Activated CD8-positive, alpha-beta memory T cell treated with anti-CD3 and anti-CD28 coated beads for 1 hour (primary cell): ENCODE measurements at places on chromosomes 13 and 19.

GRCh38 chr13:103794526-103794925 is 728.3 kb upstream of the SLC10A2 start:
- no peak for DNase-seq

- peak; percentile 26 for DNase-seq
Observed at GRCh38 chr19:42290523-42291434, 11.2 kb upstream of the PRR19 start.

GRCh38 chr13:101945435-101945834 is 456.4 kb downstream of the FGF14 start:
- DNase-seq = no peak

GRCh38 chr19:6239401-6239844 is 40.4 kb downstream of the MLLT1 start:
- no peak for DNase-seq

GRCh38 chr13:32639502-32640105 is 53.4 kb downstream of the PDS5B start:
- peak; percentile 15 for DNase-seq

DNA sequence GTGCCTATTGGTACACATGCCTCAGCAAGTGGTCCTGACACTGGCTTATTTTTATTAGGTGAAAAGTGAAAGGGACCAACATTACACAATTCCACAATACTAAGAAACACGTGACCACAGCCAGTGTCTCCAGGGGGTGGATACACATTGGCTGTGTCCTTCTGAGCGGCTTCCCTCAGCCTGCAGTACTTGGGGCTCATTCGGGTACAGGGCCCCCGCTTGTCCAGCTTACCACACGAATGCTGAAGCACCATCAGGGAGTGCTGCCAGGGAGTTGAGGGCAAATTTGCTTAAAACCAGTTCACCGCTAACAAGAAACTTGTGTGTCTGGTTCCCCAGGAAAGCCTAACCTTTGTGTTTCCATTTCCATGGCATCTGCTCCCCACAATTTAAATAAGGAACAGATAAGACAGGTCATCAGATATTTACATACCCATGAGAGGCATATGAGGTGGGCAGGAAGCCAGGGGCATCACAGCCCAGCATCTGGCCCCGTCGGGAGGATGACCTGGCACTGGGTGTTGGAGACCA is 23.3 kb downstream of the PBX4 start:
- DNase-seq = no peak

DNA sequence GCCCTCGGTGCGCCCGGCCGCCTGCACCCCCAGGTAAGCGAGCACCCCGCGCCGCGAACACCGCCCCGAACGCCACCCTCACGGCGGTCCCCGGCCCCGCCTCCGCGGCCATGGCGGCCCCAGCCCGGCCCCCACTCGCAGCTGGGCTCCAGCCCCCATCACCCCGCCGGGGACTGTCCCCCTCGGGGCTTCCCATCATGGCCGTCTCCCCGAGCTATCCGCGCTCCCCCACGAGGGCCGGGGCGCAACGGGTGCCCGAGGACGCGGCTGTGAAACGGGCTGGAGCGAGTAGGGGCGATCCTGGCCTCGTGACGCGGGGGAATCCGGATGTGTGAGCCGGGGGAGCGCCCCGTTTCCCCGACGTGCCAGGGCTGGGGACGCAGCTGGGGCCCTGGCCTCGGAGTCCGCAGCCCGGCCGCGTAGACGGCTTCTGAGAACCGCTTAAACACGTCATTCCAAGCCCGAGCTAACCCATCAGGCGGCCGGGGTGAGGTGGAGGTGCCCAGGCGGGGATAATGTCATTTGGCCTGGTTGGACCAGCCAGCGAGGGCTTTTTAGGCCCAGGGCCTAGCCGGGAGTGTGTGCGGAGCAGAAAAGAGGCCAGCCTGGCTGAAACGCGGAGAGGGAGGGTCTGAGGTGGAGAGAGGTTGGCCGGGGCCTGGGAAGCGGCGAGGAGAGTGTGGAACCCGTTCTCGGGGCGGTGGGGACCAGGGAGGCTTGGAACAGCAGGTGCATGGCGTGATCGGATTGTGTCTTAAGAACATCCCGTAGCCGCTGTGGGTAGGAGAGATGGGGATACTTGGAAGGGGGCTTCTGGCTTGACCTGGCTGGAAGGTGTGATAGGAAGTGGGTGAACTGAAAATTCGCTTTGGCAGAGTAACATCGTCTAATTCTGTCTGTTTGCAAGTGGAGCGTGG is 550 bp downstream of the CERS4 start:
- DNase-seq = peak; percentile 67

DNA sequence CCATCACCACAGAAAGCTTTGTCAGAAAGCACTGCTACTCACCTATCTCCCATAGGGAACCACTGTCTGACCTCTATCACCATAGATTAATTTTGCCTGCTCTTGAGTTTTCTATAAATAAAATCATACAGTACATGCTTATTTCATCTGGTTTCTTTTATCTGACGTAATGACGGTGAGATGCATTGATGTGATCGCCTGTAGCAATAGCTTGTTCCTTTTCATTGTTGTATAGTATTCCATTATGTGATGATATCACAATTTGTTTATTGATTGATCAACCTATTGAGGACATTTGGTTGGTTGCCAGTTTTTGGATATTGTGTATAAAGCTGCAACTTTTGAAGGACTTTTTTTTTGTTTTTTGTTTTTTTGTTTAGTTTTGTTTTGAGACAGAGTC is 51.9 kb upstream of the ADGRE1 start:
- DNase-seq = no peak

GRCh38 chr19:51224163-51224641 is 678 bp upstream of the CD33 start:
- no peak for DNase-seq

GRCh38 chr19:45763691-45764294 is 5.3 kb downstream of the SIX5 start:
- no peak for DNase-seq

DNA sequence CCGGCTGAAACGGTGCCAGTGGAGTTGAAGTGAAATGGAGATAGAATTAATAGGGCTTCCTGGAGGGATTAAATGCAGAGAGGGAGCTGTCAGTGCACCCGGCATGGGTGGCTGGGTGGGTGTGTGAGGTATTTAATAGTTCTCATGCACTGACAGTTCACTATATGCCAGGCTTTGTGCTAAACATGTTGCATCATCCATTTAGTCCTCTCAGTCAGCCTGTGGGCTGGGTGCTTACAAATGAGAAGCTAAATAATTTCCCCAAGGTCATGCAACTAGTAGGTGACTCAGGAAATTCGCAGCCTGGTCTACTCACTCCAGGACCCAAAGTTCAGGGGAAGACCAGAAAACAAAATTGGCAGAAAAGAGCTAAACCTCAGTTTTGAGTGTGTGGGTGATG is 63.5 kb upstream of the SPATA13 start:
- no peak for DNase-seq

- no peak for DNase-seq
Observed at GRCh38 chr13:77732287-77732686, 34.8 kb downstream of the SLAIN1 start.

DNA sequence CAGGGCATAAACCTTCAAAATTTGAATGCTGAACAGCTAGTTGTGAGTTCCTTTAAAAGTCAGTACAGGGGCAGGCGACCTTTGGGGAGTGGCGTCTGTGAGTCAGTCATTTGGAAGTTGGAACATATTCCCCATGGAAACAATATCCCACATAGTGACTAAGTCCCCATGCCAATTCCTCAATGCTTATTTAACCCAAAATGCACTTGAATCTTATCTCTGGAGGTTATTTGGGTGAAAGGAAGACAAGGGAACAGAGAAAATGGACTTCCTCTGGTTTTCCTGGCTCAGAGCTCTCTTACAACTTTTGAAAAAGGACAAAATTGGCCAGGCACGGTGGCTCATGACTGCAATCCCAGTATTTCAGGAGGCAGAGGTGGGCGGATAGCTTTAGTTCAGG is 479.2 kb upstream of the NBEA start:
- no peak for DNase-seq

- no peak for DNase-seq
Observed at GRCh38 chr13:103030776-103031175, 35.4 kb downstream of the SLC10A2 start.

- no peak for DNase-seq
Observed at GRCh38 chr19:6101991-6102390, 8.3 kb downstream of the RFX2 start.

- no peak for DNase-seq
Observed at GRCh38 chr19:15240515-15240914, 8.3 kb upstream of the EPHX3 start.

DNA sequence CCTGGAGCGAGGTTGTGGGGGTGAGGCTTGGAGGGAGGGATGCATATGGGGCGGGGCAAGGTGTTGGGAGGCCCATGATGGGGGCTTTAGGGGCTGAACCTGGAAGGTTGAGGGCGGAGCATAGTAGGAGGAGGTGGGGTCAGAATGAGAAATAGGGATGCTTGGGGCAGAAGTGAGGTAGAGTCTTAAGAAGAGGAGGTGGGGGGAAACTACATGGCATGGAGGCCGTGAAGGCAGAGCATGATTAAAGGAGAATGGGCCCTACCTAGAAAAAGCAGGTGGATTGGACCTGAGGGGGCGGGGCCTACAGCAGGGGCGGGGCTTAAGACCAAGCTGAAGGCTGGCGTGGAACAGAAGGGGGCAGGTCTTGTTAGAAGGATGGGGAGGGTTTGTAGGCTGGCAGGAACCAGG is 799 bp downstream of the NR1H2 start:
- no peak for DNase-seq

DNA sequence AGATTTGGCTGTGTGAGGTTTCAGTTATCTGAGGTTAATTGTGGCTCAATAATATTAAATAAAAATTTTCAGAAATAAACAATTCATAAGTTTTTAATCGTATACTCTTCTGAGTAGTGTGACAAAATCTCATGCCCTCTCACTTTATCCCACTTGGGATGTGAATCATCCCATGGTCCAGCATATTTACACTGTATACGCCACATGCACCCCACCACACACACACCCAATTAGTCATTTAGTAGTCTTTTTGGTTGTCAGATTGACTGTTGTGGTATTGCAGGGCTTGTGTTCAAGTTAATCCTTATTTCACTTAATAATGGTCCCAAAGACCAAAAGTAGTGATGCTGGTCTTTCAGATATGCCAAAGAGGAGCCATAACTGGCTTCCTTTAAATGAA is 66.4 kb upstream of the PCDH9 start:
- no peak for DNase-seq

DNA sequence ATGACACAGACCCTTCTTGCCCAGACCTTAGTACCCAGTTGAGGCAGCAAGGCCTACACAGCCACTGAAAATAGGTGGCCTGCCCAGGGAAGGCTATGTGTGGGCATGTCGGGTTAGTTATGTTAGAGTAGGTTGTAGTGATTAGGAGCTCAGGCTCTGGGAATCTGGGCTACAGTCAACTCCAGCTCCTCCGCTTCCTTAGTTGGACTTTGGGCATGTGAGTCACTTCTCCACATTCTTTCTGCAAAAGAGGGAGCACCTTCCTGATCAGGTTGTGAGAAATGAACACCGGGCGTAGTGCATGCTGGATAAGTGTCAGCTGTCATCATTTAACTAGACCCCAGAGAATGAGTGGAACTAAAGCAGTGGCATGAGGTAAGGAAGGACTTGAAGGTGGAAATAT is 64.8 kb downstream of the ARHGAP35 start:
- no peak for DNase-seq

DNA sequence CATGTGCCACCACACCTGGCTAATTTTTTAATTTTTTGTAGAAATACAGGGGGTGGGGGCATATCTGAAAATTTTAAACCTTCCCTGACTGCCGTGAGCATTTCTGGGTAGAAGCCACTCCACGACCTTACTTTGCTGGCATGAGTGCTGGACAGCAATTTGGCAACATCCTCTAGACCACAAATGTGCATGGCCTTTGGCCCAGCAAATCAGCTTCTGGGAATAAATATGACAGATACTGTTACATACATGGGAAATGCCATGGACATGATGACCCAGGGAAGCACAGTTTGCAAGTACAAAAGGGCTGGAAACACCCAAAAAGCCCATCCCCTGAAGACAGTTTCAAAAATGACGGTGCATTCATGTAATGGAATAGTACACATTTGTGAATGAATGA is 3.2 kb upstream of the PVR start:
- no peak for DNase-seq

DNA sequence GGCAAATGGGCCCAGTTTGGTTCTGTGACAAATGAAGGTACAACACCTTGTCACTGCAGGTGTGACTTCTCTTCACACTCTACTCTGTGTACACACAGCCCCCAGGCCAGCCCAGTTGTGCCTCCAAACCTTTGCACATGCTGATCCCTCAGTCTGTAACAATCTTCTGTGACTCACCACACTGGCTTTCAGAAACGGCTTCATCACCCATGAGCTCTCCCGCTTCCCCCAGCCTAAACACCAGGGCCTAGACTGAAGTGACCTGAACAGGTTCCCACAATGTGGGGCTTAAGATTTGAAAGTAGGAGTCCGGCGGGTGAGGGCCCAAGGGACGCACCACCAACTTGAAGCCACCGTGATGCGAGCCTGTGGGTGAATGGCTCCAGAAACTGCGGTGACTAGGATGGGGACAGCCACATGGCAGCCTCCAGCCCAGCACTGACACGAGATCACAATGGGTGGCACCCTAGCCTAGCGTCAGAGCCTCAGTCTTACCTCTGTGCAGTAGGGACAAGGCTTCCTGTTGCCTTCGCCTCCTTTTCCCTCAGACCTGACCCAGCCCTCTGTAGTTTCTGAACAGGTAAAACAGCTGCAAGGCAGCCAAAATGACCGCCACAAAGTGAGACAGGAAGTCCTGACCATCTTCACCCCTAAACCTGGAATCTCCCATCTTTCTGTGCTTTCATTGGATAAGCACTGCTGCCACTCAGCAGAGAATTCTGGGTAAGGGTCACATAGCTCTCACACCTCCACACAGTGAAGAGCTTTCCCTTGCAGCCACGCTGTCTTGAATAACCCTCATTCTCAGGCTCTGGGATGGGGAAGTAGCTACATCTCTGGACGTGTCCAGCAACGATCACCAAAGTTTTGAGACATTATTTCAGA is 34.2 kb upstream of the ZNF599 start:
- no peak for DNase-seq

DNA sequence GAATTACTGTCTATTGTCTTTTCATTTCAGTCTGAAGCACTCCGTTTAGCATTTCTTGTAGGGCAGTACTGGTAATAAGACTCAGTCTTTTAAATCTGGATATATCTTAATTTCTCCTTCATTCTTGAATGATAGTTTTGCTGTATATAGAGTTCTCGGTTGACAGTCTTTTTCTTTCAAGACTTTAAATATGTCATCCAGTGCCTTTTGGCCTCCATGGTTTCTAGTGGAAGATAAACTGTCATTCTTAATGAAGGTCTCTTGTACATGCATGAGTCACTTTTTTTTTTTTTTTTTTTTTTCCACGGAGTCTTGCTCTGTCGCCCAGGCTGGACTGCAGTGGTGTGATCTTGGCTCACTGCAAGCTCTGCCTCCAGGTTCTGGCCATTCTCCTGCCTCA is 27.2 kb upstream of the ZDHHC20 start:
- no peak for DNase-seq

DNA sequence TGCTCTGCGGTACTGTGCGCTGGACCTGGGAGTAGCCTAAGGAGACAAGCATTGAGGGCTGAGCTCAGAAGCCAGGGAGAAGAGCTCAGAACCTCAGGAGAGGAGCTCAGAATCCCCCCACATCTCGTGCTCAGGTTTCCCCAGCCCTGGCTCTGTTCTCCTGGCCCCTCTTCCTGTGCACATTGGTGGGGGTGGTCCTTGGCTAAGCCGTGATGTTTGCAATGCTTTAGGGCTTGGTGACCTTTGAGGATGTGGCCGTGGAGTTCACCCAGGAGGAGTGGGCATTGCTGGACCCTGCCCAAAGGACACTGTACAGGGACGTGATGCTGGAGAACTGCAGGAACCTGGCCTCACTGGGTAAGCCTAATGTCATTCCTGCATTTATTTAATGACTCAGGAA is 6.6 kb downstream of the ZNF557 start:
- no peak for DNase-seq

- no peak for DNase-seq
Observed at GRCh38 chr13:100131863-100132574, 43.1 kb downstream of the PCCA start.
